NCI-H2029 treated with DMSO at 0.1 percent for 48 hours (cell line): ENCODE measurements at places on chromosomes 5 and 9.

- no peak for DNase-seq
These were observed 51.1 kb downstream of the C9orf50 start for GRCh38 chr9:129569502-129570449.

GRCh38 chr9:105760053-105760452, 65.7 kb downstream of the TMEM38B start:
- DNase-seq, result no peak

GRCh38 chr9:83006378-83006777, 56.6 kb downstream of the RASEF start:
- DNase-seq, result no peak

DNA sequence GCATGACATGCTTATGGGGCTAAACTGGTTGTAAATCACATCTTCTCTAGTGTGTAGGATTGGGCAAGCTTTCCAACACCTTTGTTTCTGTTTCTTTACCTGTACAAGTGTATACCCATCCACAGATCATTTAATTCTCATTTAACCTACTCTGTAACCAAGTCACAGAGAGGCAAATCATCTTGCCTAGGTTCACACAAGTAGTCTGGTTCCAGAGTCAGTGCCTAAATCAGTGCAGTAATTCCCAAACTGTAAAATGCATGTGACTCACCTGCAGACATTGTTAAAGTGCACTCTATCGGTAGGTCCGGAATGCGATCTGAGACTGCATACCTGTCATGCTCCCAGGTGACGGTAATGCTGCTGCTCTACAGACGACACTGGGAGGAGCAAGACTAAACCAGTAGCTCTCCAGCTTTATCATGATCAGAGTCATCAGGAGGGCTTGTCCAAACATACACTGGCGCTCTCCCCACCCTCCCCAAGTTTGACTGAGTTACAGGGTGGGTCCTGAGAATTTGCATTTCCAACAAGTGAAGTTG, 107.9 kb upstream of the FREM1 start:
- no peak for DNase-seq

- no peak for DNase-seq
These were observed 608.3 kb upstream of the NUDT12 start for GRCh38 chr5:104170926-104171325.
